ENCODE measurements at places on chromosomes 2 and 18.

DNA sequence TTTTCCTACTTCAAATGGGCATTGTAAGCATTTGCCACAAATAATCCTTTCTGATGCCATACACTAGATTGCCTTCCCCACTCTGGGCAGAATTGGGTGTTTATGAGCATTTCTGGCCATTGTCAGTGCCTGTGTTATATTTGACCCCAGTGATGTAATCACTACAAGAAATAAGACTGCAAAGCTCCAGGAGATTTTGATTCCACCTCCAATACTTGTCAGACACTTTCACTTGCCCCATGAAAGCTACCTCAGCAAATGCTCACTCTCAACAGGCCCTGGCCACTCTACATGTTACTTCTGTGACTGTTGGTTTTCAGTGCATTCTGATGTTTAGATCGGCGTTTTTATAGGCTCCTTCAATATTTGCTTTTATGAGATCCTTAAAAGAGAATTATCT is 135.1 kb downstream of the GFPT1 start:
- DNase-seq: no peak

DNA sequence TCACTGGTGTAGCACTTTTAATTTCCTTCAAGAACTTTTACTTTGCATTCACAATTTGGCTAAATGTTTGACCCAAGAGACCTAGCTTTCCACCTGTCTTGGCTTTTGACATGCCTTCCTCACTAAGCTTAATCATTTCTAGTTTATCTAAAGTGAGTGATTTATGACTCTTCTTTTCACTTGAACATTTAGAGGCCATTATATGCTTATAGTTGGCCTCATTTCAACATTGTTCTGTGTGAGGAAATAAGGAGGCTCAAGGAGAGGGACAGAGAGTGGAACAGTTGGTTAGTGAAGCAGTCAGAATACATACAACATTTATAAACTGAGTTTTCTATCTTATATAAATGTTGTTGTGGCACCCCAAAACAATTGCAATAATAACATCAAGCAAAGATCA is 489.3 kb upstream of the CDH2 start:
- no peak for DNase-seq

DNA sequence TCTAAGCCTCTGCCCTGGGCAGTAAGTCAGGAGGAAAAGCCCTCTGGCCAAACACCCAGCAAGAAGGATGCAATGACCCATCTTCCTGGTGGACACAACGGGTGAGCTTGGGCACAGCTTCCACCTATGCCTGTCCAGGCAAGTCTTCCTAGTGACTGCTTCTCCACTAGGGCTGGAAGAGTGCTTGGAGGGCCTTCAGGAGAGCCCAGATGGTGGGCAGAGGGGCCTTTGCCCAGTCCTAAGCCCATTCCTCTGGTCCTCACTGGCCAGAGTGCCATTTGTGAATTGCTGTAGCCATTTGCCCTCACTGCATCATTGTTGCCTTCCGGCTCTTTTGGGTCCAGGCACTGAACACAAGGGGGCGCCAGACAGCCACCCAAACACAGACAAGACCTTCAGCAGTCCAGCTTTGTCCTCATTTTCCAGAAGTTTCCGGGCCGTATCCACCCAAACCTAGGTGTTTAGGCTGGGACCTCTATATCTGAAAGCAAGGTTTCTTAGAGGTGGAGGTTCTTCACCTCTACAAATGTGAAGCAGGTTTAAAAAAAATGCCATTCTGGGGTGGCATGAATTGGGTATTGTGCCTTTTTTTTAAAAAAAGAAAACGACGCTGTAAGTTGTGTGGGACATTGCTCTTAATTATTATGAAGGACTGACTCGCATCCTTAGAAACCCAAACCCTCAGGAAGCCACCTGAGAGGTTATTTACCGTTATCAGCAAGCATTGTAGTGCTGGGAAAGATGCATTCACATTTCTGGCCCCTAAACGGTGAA is 29.5 kb downstream of the PAX8 start:
- DNase-seq: peak; percentile 87

- DNase-seq: peak; percentile 11
Measured at GRCh38 chr2:26685341-26685740, 7.2 kb upstream of the KCNK3 start.

DNA sequence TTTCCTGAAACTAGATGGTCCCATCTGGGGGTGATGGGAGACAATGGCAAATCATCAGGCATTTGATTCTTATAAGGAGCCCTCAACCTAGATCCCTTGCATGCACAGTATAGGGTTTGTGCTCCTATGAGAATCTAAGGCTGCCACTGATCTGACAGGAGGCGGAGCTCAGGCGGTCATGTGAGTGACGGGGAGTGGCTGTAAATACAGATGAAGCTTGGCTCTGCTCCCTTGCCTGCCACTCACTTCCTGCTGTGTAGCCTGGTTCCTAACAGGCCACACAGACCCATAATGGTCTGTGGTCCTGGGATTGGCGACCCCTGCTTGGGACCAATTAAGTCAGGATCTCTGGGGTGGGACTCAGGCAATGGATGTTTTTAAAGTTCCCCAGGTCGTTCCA is 293.4 kb downstream of the ZNF521 start:
- DNase-seq: no peak

DNA sequence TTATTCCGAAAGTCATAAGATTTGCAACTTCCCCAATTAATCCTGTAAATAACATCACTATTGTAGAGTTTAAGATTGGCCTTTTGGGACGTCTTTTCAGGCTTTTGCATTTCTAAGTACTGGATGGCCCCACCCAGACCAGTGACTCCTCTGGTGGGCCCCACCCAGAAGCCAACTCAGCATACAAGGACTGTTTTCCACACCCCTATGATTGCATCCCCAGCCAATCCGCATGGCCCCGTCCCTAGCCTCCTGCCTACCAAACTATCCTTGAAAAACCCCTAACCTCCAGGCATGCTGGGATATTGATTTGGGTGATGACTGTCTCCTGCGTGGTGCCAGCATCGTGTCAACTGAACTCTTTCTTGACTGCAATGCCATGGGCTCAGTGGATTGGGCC is 24.5 kb upstream of the TGIF1 start:
- no peak for DNase-seq

DNA sequence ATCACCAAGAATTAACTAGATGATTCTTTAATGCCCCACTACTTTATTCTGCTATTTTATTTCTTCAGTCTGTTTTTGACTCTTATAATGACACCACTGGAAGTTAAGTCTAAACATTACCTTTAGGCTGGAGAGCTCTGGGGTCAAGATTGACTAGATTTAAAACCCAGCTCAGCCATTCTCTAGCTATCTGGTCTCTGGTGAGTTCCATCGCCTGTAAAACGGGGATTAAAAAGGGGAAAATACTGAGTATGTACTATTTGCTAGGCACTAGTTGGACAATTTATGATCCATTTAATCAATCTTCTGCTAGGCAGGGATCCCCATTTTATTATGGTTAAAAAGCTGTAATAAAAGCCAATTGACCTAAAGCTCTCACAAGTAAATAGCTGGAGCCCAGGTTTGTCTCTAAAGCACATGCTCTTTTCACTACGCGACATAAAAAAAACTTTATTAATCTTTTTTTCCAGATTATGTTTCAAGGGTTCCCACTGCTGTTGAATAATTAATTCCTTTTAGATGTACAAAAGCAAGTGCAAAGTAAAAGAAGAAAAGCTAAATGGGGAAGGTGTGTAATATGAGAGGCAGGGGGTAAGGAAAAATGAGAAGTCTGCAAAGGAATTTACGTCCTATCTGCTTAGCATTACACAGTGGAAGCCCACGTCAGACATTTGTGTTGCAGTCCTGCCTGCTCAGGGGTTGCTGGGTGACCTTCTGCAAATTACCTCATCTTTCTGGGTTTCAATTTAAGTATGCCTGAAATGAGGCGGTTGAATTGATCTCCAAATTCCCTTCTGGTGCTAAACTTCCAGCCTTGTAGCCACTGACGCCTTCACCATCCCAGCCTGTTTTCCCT is 918 bp upstream of the NABP1 start:
- no peak for DNase-seq

GRCh38 chr2:174014699-174015070 is 49.5 kb upstream of the SP3 start:
- DNase-seq: no peak

DNA sequence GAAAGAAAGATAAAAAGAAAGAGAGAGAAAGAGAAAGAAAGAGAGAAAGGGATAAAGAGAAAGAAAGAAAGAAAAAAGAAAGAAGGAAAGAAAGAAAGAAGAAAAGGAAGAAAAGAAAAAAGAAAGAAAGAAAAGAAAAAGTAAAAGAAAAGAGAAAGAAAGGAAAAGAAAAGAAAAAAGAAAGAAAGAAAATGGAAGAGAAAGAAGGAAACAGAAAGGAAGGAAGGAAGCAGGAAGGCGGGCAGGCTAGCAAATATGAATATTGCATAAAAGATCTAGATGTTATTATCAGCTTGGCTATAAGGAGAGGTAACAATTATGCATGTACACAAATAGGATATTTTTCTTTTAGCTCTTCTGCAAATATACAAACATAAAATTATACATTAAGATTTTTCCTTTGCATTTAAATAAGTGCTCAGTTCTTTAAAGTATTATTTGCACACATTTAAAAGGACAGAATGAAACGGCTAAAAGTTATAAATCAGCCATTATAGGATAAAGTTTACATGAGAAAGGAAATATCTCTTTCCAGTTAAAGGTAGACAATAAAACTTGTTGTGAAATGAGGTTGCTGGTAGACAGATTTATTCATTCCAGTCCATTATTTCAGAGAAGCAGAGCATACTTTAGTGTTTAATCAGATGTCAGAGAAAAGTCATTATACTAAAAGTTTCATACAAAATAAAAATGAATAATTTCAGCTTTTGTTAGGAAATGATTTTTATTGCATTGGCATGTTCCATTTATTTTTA is 511.4 kb downstream of the KCNJ3 start:
- DNase-seq: no peak

DNA sequence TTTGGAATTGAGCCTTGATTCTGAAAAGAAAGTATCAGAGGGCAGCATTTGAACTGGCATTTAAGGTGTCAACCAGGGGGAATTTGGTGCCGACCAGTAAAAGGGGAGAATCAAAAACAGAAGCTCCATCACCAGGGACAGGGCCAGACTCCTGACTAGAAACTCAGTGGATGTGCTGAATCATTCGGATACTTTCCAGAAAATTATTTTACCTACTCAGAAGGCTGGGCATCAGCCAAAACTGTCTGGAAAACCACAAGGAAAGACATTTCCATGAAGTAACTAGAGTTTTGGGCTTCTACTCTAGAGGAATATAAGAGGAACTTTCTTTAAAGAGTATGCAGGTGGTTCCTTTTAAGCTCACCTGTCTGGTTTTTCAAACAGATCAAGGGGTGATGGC is 756.6 kb downstream of the RNF144A start:
- DNase-seq: no peak

DNA sequence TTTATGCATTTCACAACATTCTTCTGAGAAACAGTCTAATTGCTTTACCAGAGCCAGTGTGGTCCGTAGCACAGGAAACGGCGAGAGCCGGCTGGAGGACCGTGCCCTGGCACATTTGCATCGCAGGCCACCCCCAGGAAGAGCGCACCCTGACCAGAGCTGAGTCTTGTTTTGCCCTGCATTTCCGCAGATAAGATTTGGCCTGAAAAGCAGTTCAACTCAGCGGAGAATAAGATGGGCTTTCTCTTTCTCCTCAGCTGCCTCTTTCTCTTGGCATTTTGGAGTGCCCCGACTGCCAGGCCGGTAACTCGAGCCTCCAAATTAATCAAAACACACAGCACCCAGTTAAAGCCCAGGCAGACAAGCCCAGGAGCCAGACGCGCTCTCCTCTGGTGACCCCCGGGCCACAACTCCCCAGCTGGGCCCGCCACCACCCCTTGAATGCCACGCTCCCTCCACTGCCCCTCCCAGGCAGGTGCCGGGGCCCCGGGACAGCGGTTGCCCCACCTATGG is 464 bp downstream of the COL4A4 start:
- no peak for DNase-seq

GRCh38 chr2:130347220-130347925 is 4.7 kb downstream of the IMP4 start:
- no peak for DNase-seq

GRCh38 chr2:202098291-202098690 is 25.2 kb downstream of the KIAA2012 start:
- DNase-seq: no peak

- no peak for DNase-seq
Measured at GRCh38 chr2:230589497-230590015, 123.1 kb upstream of the CAB39 start.

GRCh38 chr2:196293751-196294515 is 122.6 kb upstream of the STK17B start:
- DNase-seq: no peak

GRCh38 chr2:219273937-219274336 is 5.2 kb upstream of the DNAJB2 start:
- DNase-seq: no peak

DNA sequence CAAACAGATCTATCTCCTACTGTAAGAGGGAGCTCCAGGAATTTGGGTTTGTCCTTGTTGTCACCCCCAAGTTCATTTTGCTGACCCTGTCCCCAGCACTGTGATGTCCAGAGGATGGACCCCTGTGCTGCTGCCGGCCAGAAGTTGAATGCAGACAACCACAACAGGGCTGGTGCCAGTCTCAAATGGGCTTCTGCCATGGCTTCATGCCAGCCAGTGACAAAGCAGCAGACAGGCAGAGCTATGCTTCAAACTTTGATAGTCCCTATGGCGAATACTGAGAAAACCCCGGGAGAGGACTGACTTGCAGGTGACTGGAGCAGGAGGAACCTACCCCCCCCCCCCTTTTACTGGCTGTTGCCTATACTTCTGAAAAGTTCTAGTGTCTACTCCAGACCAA is 3.2 kb downstream of the SMAD7 start:
- peak; percentile 65 for DNase-seq

GRCh38 chr2:73870084-73870483 is 22.7 kb upstream of the ACTG2 start:
- peak; percentile 85 for DNase-seq

GRCh38 chr2:216245391-216245975 is 126.8 kb downstream of the MARCHF4 start:
- DNase-seq: no peak

- DNase-seq: no peak
Measured at GRCh38 chr2:130966775-130967490, 126.3 kb downstream of the FAM168B start.

- DNase-seq: no peak
Measured at GRCh38 chr2:238162846-238163441, 4.2 kb downstream of the ERFE start.

DNA sequence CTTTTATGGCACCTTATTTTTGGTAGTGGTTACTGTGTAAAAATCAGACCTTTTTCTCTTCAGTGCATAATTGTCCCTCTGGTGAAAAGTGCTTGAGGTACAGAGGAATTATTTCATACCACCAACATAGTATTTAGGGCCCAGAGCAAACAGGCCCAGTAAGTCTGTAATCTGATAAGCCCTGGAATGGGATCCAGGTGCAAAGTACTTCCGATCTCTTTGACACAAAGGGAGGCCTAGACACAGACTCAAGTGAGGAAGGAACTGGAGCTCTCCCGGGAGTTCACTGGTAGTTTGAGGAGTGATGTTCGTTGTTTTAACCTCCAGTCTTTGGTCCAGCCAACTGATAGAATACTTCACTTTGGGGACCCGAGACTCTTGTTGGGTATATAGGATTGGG is 57.4 kb downstream of the RAB31 start:
- no peak for DNase-seq

- no peak for DNase-seq
Measured at GRCh38 chr2:68435615-68436014, 31.5 kb downstream of the FBXO48 start.

All from right forelimb (tissue), 1 donor.